ENCODE measurements at places on chromosomes 13 and 19. TPM values are rescaled to one million over a fixed set of nuclear protein-coding genes. Genes with fewer than 3 reads are reported as not detected.

- no peak overlapping the region for H3K4me3 ChIP-seq
- H3K27ac ChIP-seq, result no peak overlapping the region
- no peaks in the 10 kb centered on the region for H3K27me3 ChIP-seq
- no peak for DNase-seq
- H3K36me3 ChIP-seq, result no peaks in the 10 kb centered on the region
- no peaks in the 10 kb centered on the region for H3K4me1 ChIP-seq
Observed at GRCh38 chr13:105509981-105510762, 1025.3 kb downstream of the EFNB2 start.

DNA sequence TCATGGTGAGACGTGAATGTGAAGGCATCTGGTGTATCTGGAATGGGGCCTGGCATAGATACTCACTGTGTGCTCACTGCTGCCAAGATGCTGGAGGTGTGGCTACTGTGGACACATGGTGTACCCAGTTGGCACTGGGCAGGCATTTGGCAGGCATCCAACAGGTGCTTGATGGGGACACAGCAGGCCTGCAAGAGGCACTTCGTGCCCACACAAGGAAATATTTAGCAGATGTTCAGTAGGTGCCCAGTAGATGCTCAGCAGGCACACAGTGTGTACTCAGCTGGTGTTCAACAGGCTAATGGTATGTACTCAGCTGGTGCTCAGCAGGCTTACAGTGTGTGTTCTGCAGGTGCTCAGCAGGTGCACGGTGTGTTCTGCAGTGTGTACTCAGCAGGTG, 14.2 kb downstream of the CRTC1 start:
- no peak overlapping the region for H3K27ac ChIP-seq
- H3K4me3 ChIP-seq, result no peak overlapping the region
- DNase-seq, result no peak
- peaks cover 6% of the 10 kb centered on the region for H3K4me1 ChIP-seq
- H3K27me3 ChIP-seq, result no peaks in the 10 kb centered on the region
- H3K36me3 ChIP-seq, result no peaks in the 10 kb centered on the region

DNA sequence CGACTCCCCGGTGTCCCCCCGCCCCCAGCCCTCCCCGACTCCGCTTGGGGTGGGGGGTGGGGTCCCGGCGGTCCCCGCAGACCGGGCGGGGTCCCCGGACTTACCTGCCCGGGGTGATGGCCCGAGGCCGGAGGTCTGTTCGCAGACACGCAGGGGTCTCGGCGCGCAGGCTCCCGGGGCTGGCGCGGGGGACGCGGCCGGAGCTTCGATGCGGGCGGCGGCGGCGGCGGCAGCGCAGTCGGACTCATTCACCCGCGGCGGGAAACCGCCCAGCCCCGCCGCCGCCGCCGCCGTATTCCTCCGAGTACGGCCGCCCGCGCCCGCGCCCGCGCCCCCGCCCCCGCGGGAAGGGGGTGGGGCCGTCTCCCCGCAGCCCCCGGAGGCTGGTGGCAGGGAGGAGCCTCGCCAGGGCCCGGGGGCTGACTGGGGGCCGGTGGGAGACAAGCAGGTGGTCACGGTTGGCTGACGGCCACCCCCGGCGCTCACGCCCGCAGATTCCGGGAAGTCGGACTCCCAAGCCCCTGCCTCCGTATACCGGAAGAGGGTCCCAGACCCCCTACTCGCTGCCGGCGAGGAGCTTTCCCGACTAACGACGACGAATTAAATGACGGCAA, at the start of gene C2CD4C:
Gene C2CD4C (minus strand): TSS at position 246 of the 614 bp plus-strand sequence. CDS start 786 bp downstream, outside the sequence.
- no peaks in the 10 kb centered on the region for H3K4me1 ChIP-seq
- no peaks in the 10 kb centered on the region for H3K36me3 ChIP-seq
- H3K27me3 ChIP-seq, result peaks cover 25% of the 10 kb centered on the region
- no peak within 1 kb of the TSS for H3K27ac ChIP-seq
- H3K4me3 ChIP-seq, result peak within 1 kb of the TSS; percentile 45

Gene SLC5A5
- total RNA-seq, result not detected

Gene PNMA8A
- 0.76 TPM for total RNA-seq

Gene ATP1A3
- total RNA-seq, result 0.11 TPM

Gene KCNJ14
- 0.97 TPM for total RNA-seq
